ENCODE measurements at places on chromosomes 2 and 18. TPM values are rescaled to one million over a fixed set of nuclear protein-coding genes. Genes with fewer than 3 reads are reported as not detected.

The LAMA3 gene
- 32.3 TPM for total RNA-seq

The GTF3C2 gene
- total RNA-seq, result 37.7 TPM

The FHL2 gene
- total RNA-seq, result 48.4 TPM

The EXOC6B gene
- 47.6 TPM for total RNA-seq

The SERPINB4 gene
- not detected for total RNA-seq

All from urinary bladder (tissue), 4 donors.